Lung (tissue), 17 donors: ENCODE measurements at places on chromosomes 6 and 20. TPM values are rescaled to one million over a fixed set of nuclear protein-coding genes. Genes with fewer than 3 reads are reported as not detected.

TOX2 gene
- 13.5 TPM for polyA plus RNA-seq

TCFL5 gene
- polyA plus RNA-seq: 3.8 TPM

IYD gene
- 0.77 TPM for polyA plus RNA-seq

SULF2 gene
- polyA plus RNA-seq: 17.7 TPM

MRPS26 gene
- polyA plus RNA-seq: 67.5 TPM

HLA-DRA gene
- 1,160 TPM for polyA plus RNA-seq

ZC2HC1B gene
- polyA plus RNA-seq: not detected

ADAT2 gene
- 3.9 TPM for polyA plus RNA-seq

MRPS18B gene
- polyA plus RNA-seq: 50.1 TPM

NRN1 gene
- polyA plus RNA-seq: 8.4 TPM

PTK7 gene
- 37.4 TPM for polyA plus RNA-seq

TMEM244 gene
- not detected for polyA plus RNA-seq

SUN5 gene
- not detected for polyA plus RNA-seq

PET117 gene
- 13.5 TPM for polyA plus RNA-seq

OR2H1 gene
- not detected for polyA plus RNA-seq

FAM209A gene
- 0.49 TPM for polyA plus RNA-seq

TMC2 gene
- 0.15 TPM for polyA plus RNA-seq

SOD2 gene
- polyA plus RNA-seq: 219 TPM

SLC22A23 gene
- polyA plus RNA-seq: 14.5 TPM

REM1 gene
- polyA plus RNA-seq: 1.7 TPM

DACT2 gene
- 0.30 TPM for polyA plus RNA-seq
